Activated T-helper 2 cell treated with anti-CD3 and anti-CD28 coated beads, Interferon-gamma antibody, Interleukin-2, Interleukin-4, amounts not matched to agents 10 μg/mL and 5 μg/mL and 100 μg/mL, durations not matched to agents 14 hours and 24 hours and 36 hours (primary cell): ENCODE measurements at places on chromosomes 6 and 20. TPM values are rescaled to one million over a fixed set of nuclear protein-coding genes. Genes with fewer than 3 reads are reported as not detected.

WFDC5 gene
- not detected in 2 replicates for total RNA-seq

DNAAF9 gene
- total RNA-seq: 2.0 and 2.3 TPM in 2 replicates

TFAP2B gene
- not detected in 2 replicates for total RNA-seq

RPS10 gene
- 1,642 and 1,684 TPM in 2 replicates for total RNA-seq

RIPPLY2 gene
- total RNA-seq: not detected in 2 replicates

RBPJL gene
- total RNA-seq: not detected in 2 replicates

TOX2 gene
- total RNA-seq: 2.4 and 3.0 TPM in 2 replicates

PRR18 gene
- total RNA-seq: 0.14 and 0.25 TPM in 2 replicates

SALL4 gene
- total RNA-seq: 1.8 and 2.3 TPM in 2 replicates

GMNN gene
- 68.5 and 71.5 TPM in 2 replicates for total RNA-seq

CGA gene
- total RNA-seq: 0.44 and 0.59 TPM in 2 replicates

LY6G5B gene
- total RNA-seq: 31.0 and 32.1 TPM in 2 replicates

- DNase-seq: no peak
These were observed 52.6 kb downstream of the GINS1 start for GRCh38 chr20:25459916-25460535.

DNA sequence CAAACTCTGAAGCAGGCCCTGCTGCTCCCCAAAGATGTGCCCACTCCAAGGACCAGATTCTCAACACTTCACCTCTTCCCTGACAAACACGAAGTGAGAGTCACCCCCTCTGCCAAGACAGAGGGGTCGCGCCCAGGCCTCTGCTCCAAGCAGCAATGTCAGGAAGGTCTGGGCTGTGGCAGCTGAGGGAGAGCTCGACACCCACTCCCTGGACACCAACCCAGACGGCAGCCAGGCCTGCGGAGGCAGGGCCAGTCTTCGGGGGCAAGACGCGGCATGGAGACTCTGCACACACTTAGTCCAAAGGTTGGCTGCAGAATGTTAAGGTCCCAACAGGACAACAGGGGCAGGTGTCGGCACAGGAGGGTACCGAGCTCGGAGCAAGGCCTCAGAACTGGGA is 144.2 kb downstream of the DLL1 start:
- DNase-seq: no peak

GRCh38 chr6:12353731-12354130 is 63.6 kb downstream of the EDN1 start:
- no peak for DNase-seq

DNA sequence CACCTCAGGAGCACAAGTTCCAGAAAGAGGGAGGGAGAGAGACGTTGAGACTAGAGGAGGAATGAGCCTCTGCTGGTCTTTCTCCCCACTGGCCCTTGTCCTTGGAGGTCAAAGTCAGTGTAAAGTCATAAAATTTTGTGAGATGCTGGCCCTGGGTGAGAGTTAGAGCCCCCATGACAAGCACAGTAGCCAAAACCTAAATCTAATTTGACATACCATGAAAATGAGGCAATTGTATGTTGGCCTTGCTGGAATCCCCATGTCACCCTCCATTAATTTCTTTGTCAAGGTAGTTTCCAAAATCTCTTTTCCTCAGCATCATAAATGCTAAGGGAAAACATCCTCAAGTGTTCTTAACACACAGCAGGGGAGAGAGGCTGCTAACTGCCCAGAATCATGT is 17.6 kb upstream of the NEDD9 start:
- DNase-seq: no peak

GRCh38 chr20:58256842-58257241 is 28.4 kb upstream of the ANKRD60 start:
- DNase-seq: no peak

- no peak for DNase-seq
These were observed 21.9 kb downstream of the RIMS1 start for GRCh38 chr6:71908162-71908765.

- no peak for DNase-seq
These were observed 379.7 kb downstream of the LAMA2 start for GRCh38 chr6:129262661-129263060.

GRCh38 chr20:33732166-33732970 is 572 bp downstream of the ZNF341 start:
- no peak for DNase-seq

DNA sequence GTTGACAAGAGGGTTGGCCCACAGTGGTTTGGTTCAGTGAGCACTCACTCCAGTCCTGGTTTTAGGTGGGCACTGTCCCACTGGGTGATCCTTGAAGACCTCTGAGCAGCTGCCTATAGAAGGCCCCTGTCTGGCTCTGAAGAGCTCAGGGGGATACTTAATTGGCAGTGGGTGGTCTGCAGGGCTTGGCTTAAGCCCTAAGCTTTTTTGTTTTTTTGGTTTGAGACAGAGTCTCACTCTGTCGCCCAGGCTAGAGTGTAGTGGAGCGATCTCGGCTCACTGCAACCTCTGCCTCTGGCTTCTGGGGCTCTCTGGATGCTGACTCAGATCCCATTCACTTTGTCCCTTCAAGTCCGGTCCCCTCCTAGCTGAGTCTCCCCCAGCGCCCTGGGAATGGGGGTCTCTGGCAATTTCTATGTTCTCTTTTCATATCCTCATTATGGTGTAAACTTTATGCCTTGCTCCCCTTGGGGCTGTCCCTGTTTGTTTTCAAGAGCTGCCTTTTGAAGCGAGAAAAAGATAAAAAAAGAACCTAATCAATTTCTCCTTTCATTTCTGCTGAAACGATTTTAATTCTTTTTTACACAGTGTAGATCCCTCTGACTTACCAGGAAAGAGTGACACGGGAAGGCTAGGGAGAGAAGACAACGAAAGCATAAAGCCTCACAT is 12.2 kb upstream of the KCNG1 start:
- DNase-seq: no peak

DNA sequence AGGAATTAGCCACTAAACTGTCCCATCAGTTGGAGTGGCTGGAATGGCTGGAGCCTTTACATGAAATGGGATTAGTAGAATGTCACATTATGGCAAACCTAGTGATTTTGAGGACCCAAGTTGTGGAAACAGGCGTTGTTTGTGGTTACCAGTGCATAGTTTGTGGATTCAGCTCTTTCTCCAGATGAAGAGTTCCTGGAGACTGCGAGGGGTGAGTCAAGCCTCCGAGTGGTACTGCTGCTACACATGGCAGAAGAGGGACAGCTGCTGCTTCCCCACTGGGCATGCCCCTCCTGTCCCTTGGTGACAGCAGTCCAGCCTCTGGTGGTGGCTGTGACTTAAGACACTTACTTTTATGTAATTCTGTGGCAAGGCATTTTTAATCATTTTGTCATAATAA is 94.2 kb upstream of the SCP2D1 start:
- DNase-seq: no peak

GRCh38 chr6:162964488-162965140 is 236.8 kb downstream of the PACRG start:
- no peak for DNase-seq

DNA sequence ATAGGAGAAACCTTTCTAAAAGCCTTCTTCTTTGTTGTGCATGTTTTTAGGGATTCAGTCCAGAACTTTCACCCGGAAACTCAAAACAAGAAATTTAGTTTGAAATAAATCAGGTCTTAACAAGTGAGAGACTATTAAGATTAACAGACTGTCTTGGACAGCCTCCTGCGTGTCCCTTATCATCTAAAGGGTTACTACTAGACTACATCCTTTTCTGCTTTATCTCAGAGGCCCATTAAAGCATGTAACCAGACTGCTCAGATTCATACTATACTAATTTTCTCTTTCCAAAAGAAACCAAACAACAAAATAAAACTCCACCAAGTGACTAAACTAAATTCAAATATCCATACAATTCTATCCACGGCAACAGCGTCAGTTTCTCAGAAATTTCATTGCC is 173.8 kb downstream of the GMPR start:
- no peak for DNase-seq

DNA sequence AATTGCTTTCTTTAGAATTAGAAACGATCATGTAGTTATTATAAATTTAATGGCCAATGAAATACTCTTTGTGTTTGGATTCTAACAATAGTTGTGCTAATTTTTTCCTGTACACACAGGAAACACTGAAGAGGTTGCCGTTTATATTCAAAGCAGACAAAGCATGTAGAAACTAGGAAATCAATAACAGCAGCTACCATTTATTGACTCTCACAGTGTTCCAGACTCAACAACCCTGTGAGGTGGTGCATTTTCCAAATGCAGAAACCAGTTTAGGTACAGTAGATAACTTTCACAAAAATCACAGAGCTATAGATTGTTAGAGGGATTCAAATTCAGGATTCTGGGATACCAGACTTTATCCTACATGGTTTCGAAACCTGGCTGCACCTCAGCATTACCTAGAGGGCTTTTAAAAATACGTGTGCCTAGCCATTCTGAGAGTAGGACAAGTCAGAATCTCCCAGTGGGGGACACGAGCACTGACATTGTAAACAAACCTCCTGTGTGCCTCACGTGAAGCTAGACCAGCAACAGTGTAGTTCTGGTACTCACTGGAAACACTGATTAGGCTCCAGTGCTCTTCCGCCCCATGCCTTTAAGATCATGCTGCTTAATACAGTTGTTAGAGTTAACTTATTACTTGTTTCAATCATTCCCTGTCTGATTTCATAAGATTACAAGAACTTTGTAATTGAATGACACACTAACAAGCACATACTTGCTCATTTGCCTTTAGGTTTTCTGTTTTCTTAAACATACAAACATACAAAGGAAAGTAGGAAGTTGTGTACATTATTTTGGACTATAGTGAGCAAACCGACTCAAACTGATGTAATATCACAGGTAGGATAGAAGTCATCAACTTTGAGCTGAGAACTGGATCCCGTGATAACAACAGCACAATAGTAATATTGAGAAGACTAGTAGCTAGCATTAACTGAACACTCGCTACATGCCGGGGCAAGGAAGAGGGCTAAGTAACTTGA is 65.8 kb downstream of the MAP3K4 start:
- DNase-seq: no peak

GRCh38 chr6:82588020-82588419 is 224.4 kb downstream of the TPBG start:
- no peak for DNase-seq

GRCh38 chr20:49346682-49347081 is 68.8 kb upstream of the ZNFX1 start:
- no peak for DNase-seq

DNA sequence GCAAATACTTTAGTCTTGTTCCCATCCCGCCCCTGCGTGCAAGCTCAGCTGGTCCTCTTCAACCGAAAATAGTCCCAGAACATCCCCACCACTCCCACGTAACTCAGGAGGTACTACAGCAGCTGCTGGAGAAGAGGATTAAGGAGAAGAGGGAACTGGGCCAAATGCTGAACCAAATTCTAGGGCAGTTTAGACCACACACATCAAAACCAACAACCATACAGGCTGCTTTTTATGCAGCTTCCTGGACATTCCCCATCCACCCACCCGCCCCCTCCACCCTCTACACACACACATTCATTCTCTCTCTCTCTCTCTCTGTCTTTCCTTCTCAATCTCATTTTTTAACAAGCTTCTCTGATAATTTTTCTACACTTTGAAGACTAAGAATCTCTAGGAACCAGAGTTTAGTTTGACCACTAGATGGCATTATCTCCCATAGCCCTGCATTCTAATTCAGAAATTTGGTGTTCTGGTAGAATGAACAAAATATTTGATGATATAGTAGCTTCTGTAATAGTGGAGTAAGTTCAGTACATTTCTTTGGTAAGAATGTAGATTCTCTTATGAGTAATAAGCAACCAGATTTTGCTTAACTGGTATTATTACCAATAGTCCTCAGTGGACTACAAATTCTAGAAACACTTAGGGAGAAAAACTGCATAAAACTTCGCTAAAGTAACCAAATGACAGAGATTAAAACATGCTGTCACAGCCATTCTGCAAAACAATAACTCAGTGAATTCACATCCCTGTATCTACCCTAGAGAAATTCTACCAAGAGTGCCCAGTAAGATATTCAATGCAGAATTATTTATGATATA is 52.1 kb upstream of the BEND6 start:
- DNase-seq: no peak

DNA sequence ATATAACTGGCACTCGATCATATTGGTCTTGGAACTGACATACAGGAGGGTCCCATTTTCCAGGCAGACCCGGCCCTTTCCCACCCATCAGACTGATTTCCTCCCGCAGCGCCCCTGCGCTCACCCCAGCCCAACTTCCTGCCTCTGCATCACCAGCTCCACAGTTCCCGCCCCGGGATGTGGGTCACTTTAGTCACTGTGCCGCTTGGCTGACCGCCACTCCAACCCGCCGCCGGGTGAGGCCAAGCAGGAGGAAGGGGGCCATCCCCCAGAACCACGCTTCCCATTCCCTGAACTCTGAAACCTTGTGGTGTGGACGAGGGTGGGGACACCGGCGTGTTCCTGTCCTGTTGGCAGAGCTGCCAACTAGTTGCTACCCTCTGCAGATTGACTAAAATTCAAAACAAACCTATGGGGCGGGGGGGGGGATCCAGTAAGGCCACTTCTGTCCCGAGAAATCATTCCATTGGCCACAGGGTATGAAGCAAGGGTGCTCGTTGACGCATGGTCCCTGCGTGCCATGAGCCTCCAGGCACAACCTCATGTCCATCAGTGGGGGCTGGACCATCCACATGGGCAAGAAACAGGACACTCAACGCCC is 12.3 kb downstream of the TGM2 start:
- DNase-seq: peak; percentile 20

GRCh38 chr20:43900496-43900895 is 14.2 kb upstream of the TOX2 start:
- DNase-seq: no peak

DNA sequence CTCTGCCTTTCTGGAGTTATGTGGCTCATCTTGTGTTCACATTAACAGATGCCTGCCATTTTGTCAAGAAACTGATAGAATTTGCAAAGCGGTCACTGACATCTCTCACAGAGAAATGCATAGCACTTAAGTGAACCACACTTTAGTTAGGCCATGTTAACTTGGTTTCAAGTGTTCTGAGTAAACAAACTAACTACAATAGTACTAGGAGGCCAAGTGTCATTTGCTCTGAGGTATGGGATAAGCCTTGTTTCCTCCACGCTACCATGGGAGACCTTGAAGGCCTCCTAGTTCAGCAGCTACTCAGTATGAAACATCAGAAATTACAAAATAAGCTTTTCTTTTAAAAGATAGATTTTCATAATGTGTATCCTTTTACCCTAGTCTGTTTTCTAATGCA is 143.5 kb upstream of the MARCKS start:
- DNase-seq: no peak

DNA sequence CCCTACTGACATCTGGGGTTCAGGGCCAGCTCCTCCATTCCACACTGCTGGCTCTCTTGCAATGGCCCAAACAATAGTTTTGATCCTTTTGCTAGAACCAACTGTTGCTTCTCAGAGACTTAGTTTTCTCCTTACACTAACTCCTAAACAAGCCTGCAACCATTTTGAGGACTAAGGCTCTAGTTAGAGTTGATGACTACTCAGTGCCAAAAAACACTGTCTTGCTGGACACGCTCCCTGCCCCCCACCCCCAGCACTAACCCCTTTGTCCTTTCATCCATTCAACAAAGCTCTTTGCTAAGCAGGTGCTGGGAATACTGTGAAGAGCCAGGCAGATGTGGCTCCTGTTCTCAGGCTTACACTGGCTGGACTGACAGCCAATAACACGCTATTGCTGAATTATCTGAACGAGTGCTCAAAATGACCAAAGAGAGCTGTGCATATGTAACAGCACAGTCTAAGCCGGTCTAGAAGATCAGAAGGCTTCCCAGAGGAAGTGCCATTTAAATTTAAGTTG is 17.6 kb downstream of the GCLC start:
- no peak for DNase-seq
